Right renal cortex interstitium (tissue), 3 donors: ENCODE measurements at places on chromosomes 3 and 15. TPM values are rescaled to one million over a fixed set of nuclear protein-coding genes. Genes with fewer than 3 reads are reported as not detected.

DNA sequence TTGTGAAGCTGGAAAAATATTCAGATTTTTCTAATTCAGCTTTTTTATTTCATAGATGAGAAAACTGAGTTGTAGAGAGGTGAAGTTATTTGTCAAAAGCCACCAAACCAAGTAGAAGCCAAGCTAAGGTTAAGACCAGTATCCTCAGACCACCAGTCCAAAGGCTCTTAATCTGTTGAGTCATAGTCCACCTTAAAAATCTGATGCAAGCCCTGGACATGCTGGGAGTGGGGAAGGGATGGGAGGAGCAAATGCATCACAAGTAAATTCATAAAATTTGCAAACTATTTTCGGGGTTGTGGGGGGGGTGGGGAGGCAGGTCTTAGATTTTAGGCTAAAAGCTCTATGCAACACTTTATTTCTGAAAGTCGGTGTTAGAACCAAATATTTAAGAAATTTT, 307.7 kb upstream of the SEMA6D start:
- no peak for DNase-seq

DNA sequence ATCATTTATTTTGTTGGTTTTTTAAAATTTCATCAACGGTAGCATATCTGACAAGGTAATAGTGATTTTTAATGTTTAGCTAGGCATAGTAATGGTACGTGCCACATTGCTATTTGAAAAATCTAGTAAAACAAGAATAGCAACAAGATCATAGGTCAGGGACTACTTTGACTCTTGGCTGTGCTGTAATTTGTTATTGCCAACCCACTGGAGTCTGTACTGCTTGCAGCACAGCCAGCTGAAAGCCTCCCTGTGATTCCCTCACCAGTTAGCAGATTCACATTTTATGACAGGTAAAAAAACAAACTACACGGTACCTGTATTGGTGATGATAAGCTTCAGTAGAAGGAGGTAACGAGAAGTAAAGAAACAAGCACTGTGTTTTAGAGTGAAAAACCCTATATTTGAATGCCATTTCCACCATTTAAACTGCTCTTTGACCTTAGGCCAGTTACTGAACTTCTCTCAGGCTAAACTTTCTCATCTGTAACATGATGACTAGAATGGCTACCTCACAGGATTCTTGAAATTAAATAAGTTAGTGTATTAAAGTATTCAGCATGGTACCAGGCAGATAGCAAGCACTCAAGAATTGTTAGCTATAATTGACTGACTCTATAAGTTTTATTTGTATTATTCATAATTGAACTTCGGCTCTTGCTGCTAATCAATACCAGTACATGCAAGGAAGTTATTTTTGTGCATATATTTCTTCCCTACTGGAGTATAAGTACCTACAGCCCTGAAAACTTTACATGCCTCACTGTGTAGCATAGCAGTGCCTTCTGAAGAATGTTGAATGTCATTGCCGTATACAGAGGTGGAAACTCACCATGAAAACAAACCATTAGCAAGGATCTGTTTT, 16.1 kb downstream of the FILIP1L start:
- no peak for DNase-seq

DNA sequence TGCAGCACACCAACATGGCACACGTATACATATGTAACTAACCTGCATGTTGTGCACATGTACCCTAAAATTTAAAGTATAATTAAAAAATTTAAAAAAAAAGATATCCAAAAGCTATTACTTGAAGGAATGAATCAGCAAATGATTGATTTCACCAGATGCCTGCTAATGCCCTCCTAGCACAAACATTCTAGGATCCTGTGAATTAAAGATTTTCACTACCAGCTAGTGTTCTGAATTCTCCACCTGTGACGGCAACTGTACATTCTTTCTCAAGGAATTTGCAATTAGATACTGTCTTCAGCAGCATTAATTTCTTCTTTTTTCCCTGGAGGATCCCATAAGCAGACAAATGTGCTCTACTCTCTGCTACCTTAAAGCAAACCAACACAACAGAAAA, 694.9 kb downstream of the NTRK3 start:
- DNase-seq = no peak

The SEMA6D gene
- 31.9 TPM for polyA plus RNA-seq

The ANKRD63 gene
- 0.18 TPM for polyA plus RNA-seq

The IQCB1 gene
- 45.4 TPM for polyA plus RNA-seq

GRCh38 chr15:94240480-94240879, 9.1 kb downstream of the MCTP2 start:
- no peak for DNase-seq

DNA sequence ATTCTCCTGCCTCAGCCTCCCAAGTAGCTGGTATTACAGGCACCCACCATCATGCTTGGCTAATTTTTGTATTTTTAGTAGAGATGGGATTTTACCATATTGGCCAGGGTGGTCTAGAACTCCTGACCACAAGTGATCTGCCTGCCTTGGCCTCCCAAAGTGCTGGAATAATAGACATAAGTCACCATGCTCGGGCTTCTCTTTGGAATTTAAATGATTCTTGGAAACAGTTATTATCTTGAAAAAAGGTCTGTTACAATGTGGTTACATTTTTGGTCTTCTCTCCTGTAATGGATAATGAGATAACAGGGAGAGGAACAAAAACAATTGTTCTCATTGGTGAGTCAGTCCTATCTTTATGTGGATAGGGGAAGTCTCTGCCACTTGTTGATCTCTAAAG, 59.8 kb upstream of the AADACL2 start:
- DNase-seq = no peak

DNA sequence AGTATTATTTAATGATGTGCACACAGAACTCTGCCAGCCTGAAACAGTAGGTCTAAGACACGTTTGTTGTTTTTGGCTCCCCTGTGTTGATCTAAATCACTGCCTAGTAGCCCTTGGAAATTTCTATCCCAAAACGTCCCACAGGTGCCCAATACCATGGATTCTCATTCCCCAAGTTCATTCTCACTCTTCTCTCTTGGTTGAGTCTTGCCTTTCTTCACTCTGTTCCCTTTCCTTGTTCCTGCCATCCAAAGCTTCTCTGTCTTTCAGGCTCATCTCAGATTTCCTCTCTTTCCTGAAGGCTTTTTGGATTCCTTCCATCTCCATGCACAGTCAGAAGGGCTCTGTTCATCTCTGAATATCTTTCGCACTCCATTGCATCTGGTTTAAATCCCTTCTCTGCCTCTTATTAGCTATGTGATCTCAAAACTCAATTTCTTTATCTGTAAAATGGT, 54.2 kb downstream of the PPARG start:
- DNase-seq = no peak

The ADAMTS7 gene
- polyA plus RNA-seq = 17.8 TPM

DNA sequence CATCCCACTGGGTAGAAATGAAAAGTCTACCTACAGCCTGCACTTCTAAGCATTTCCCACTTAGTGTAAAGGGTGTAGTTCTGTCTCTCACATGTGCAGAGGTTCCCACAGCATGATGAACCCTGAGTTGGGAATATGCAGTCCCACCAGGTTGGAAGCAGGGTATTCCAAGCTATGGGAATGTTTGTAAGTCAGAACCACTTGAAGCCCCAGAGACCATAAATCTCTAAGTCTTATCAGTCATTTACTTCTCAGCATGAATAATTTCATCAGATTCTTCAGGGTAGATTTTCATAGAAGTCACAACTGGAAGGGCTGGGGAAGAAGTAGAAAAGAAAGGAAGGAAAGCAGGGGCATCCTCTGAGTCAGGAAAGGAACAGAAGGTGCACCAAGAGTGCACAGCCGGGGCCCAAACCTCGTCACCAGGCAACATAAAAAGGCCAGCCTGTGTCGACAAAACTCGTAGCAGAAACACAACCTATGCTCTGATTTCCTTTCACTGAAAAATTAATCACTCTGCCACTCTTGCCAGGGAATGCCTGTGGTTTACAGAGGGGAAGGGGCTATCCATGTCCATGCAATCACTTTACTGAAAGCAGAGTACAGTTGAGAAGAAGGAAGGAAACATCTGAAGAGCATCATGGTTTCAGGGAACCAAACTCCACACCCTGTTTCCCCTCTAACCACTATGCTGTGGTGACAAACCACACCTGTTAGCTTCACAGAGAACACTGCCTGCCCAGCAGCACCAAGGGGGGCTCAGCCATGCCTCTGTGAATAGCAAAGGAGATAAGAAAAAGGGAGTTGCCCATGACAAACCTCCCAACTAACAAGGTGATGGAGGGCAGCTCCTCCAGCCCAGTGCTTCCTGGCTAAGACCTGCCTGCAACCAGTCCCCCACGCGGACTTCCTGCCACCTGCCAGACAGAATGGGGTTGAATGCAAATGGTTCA, 40.5 kb downstream of the SH3BP5 start:
- DNase-seq = no peak

The LRTM1 gene
- not detected for polyA plus RNA-seq

DNA sequence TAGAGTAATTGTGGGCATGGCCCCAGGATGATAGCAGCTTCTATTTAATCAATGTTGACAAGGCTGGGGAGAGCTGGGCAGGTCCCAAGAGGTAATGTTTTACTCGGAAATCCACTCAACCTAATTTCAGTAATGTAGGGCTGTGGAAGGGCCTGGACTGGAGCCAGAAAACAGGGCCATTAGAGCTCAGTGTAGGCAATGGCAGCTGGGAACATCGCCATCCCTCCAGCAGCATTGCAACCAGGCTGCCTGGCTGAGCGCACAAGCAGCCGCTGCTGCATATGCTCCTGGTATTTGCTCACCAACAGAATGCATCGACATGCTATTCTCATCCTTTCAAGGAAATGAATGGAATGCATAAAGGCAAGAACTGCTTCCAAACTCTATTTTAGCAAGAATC, 90.0 kb downstream of the GAP43 start:
- DNase-seq = no peak

The GALK2 gene
- polyA plus RNA-seq = 35.7 TPM

The GOLGA6A gene
- polyA plus RNA-seq = 0.26 TPM

- DNase-seq = no peak
These were observed 134.6 kb upstream of the ROPN1 start for GRCh38 chr3:124126436-124127023.

DNA sequence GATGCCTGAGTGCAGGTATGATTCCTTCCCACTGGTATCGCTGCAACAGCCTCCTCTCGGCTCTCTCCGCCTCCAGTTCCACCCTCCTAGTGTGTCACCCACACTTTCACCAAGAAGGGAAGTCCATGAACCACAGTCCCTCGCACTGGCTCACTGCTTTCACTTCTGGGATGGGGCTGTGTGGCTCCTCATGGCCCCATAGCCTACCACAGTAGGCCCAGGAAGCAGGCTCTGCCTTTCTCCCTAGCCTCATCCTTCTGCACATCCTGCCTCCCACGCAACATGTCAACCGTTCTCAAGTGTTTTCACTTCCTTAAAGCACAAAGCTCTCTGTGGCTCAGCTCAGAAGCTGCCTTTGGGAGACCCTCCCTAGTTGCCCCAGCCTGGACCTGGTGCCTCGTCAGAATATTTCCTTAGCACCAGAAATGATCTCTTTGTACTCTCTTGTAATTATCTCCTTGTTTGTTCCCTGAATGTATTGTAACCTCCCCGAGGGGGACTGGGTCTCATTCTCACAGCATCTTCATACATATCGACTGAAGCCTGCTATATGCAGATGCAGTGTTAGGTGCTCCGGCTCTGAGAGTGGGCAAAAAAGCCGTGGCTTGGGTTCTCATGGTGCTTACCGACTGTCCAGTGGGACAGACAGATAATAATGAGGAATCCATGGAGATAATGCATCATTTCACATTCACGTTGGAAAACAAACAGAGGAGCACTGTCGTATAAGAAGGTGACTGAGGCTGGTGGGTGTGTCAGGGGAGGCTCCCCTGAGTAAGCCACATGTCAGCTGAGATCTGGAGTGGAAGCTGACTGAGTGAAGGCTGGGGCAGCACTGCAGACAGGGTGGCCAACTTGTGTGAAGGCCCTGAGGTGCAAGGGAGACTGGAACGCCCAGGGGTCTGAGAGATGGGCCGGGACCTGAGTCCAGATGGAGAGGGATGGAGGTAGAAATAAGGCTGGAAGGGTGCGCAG, 107.1 kb downstream of the DGKG start:
- DNase-seq = no peak

The IQCF6 gene
- polyA plus RNA-seq = not detected

- no peak for DNase-seq
These were observed 35.1 kb downstream of the MDFIC2 start for GRCh38 chr3:70277304-70277703.

The CLSTN2 gene
- 1.9 TPM for polyA plus RNA-seq

- no peak for DNase-seq
These were observed 9.4 kb upstream of the CAV3 start for GRCh38 chr3:8724108-8724752.

DNA sequence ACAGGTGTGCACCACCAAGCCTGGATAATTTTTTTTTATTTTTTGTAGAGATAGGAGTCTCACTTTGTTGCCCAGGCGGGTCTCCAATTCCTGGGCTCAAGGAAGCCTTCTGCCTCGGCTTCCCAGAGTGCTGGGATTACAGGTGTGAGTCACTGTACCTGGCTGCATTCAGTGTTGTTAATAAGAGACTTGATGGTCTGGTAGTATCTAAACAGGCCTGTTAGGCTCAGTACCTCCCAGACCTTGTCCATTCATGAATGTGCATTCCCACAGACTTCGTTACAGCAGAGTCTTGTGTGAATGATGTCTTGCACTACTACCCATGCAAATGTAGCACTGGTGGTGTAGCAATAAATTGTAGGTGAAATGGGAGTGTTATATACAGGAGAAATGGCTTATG, 17.7 kb downstream of the CMTM8 start:
- no peak for DNase-seq

- DNase-seq = no peak
These were observed 51.5 kb downstream of the RAD18 start for GRCh38 chr3:8911781-8912180.

DNA sequence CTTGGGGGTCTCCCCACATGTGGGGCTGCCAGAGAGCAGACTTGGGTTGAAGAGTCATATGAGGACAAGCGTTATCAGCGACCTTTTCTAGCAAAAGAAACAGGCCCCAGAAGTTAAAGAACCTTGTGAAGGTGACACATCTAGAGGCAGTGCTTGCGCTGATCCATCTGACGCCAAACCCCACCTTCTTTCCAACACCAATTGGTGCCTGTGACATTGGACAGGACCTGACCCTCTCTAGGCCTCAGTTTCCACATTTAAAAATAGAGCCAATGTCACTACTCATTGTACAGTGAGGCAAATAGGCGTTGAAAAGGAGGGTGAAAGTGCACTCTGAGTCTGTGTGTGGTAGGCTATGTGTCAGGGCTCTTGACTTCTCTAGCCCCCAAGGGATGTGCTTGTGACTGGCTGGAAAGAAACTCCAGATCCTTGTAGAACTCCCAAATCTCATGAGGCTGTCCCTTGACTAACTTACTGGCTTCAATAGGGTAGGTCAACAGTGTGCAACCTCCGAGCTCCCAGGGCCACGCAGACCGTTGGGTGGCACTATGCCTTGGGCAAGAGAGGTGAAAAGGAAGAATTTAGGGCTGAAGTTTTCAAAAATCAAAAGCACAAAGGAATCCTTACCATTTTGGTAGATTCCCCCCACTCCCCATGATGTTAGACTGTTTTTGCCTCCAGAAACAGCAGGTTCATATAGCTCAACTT, 666 bp upstream of the FAM219B start:
- DNase-seq = no peak

The TM4SF4 gene
- 3.7 TPM for polyA plus RNA-seq
